ENCODE measurements at places on chromosomes 1 and 21.

DNA sequence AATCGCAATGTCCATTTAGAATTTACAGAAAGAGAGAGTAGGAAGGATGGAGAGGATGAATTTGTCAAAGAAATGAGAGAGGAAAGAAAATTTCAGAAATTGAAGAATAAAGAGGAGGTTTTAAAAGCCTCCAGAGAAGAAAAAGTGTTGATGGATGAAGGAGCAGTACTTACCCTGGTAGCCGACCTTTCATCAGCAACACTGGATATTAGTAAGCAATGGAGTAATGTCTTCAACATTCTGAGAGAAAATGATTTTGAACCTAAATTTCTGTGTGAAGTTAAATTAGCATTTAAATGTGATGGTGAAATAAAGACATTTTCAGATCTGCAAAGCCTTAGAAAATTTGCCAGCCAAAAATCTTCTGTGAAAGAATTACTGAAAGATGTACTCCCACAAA, 12.5 kb downstream of the L1TD1 start:
- no peak for DNase-seq

DNA sequence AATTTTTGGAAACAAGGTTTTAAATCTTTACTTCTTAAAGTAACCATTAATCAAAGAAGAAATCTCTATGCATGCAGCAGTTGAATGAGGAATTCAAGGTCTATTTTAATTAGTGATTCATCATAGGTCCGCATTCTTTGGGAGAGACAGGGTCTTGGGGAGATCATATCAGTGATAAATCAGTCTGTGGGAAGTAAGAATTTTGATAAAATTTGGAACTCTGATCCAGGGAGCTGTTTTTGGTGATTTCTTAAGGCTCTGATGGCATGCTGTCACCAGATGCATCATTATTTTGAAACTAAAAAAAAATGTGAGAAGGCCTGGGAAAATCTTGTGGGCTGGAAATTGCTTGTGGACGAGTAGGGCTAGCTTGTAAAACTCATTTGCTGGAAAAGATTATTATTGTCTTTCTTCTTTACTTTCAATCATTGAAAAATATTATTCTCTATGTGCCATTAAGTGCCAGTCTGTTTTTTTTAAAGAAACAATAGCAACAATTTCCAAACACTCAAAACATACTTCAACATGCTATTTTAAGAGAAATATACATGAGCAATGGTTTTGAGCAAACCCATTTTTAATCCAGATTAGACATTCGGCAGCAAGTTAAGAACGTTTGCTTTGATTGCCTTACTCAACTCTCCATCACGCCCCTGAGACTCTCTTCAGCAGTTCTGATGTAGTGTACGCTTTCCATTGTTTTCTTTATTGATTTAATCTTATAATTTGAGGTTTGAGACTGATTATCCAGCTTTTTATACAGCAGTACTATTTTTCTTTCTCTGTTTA, 62.6 kb downstream of the ZBTB18 start:
- no peak for DNase-seq

- DNase-seq: no peak
These were observed 64.7 kb downstream of the PRRC2C start for GRCh38 chr1:171550050-171550449.

DNA sequence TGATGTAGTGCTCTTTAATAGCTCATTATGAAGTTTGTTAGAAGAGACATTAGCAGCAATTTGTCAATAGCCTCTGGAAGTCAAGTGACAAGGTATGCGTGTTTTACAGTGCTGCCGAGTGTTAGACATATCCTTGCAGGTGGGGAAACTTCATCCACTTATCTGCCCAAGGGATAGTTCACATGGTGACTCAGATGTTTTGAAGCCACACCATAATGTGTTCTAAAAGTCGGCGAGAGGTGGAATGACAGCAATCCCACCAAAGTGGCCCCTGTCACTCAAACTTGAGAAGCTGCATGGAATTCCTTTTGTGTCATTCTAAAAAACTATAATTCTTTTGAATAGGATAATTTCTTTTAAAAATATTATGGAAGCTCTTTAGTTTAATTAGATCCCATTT, 98.1 kb downstream of the RUNX1 start:
- DNase-seq: no peak

DNA sequence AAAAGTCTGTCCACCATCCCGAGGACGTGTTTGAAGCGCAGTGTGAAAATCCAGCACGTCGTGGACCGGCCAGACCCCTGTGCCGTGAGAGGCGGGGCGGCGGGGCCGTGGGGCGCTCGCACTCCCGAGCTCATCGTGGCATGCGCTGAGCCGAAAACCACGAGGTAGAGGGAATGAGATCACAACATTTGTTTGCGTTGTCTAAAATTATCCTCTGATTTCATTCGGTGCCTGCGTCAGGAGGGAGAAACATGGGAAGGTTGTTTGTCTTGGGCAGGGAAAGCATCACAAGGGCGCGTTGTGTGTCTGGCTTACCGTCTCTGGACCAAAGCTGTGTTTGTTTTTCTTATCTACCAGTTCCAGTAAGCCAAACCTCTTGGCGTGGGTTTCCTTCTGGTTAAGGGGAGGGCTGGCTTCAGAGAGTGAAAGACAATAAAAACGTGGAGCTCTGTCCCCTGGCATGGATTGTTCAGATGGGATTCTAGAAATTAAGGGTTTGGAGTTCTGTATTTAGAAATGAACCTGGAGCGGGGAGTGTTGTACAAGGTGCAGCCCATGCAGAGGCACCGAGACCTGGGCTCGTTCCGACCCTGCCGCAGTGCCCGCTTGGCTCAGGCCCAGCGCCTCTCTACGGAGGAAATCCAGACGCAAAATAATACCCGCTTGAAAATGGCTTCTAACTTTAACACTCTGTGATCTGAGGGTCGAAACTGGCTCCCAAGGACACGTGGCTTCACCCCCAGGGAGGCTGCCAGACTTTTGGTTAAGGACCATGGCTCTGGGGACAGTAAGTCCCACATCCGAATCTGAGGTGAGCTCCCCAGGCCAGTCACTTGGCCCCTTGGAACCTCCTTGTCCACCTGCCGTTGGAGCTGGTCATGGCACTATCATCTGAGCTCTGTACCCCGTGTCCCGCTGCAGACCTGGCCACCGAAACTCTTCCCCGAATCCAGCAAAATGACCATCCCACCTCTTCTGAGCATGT, 68.7 kb upstream of the FAM3B start:
- no peak for DNase-seq

DNA sequence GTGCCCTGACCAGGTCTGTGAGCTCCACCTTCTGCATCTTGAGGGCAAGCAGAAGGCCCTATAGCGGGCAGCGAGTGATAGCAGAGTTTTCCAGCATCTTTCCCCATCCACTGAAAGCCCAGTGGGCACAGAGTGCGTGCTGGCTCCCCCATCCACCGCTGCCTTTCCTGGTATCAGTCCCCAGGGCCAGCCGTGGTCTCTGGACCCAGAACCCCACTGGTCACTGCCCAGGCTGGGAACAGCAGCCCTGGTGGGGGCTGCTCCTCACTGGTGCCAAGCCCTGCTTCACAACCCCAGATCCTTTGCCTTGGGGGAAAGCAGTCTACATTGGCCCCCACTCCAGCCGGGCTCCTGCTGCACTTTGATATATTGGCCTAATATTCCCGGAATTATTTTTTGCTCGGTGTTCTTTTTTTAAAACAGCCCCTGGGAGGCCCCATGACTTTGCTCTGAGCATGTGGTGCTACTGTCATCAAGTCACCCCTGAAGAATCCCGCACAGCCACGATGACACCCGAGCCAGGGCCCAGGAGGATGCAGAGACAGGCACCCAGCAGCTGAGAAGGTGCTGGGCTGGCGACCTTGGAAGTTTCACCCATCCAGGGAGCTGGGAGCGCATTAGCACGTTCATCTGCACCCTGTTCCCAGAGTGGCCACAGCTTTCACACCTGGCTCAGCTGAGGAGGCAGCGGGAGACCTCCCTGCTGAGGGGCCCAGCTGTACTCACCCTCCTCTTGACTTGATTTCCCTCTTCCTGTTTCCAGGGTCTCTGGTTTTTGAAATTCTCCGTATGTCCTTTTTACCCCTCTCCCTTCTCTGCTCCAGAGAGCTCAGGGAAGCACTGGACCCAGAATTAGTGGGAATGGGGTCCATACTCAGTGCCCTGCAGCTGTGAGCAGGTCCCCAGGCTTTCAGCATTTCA, 56.9 kb downstream of the KLHDC7A start:
- no peak for DNase-seq

DNA sequence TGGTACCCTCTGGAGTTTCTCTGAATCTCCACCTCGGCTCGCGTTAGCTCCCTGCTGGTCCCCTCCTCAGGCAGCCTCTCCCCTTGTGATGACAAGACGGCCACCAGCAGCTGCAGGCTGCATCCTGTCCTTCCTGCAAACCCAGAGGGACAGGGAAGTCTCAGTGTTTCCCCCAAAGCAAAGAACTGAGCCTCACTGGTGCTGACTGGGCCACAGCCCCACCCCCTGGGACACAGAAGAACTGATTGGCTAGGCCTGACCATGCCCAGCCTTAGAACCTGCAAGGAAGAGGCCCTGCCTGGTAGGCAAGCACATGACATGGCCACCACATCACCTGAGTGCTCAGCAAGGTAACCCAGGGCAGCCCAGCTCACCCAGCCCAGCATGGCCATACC, 34.6 kb downstream of the TMEM51 start:
- no peak for DNase-seq

GRCh38 chr1:190168116-190168892, 309.4 kb downstream of the BRINP3 start:
- no peak for DNase-seq

GRCh38 chr1:8382051-8382505, 64.2 kb downstream of the SLC45A1 start:
- no peak for DNase-seq

Data from NCI-H526 (cell line).